GM20000 (cell line): ENCODE measurements at places on chromosomes 1 and 21.
A peak's percentile ranks its signal among the peaks of the same experiment; 100 is the strongest.

GRCh38 chr1:28965271-28965870 is 51.0 kb downstream of the EPB41 start:
- DNase-seq = no peak

DNA sequence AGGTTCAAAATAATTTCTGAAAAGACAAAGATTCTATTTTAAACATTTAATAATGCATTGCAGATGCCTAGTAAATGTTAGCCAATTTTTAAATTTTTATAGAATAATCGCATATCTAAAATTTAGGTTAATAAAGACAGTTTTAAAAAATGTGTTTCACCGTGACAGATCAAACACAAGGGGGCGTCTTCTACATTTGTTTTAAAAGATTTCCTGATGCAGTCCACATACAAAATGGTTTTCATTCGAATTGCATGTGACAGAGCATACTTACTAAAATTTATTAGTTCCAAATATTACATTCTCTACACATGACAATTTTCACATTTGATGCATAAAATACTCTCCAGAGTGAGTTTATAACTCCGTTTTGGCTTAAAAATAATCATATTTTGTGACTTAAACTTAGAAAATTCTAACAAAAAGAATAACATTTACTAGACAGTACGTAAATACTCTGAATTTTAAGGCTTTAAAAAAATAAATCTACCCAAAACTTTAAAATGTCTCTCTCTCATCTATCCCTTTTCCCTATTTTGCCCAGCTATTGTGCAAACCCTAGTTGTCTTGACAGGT is 75.5 kb downstream of the ADAMTS1 start:
- DNase-seq = no peak

DNA sequence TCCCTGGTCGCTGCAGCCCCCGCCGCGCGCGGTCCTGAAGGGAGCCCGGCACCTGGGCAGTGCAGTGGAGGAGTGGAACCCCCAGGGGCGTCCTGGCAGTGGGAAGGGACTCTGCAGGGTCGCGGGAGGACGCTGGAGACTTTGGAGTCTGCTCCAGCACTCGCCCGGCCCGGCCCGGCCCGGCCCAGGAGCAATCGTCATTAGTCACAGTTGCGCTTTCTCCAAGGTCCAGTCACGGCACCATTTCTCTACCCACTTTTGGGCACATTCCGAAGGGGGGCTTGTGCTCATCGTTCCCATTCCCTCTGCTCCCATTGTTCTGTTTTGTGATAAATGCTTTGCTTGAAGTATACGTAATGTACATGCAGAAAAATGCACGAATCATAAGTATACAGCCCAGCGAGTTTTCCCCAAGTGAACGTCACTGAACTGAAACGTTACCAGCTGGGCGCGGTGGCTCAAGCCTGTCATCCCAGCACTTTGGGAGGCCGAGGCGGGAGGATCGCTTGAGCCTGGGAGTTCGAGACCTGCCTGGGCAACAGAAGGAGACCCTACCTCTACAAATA is 999 bp downstream of the THAP3 start:
- DNase-seq = peak; percentile 41

DNA sequence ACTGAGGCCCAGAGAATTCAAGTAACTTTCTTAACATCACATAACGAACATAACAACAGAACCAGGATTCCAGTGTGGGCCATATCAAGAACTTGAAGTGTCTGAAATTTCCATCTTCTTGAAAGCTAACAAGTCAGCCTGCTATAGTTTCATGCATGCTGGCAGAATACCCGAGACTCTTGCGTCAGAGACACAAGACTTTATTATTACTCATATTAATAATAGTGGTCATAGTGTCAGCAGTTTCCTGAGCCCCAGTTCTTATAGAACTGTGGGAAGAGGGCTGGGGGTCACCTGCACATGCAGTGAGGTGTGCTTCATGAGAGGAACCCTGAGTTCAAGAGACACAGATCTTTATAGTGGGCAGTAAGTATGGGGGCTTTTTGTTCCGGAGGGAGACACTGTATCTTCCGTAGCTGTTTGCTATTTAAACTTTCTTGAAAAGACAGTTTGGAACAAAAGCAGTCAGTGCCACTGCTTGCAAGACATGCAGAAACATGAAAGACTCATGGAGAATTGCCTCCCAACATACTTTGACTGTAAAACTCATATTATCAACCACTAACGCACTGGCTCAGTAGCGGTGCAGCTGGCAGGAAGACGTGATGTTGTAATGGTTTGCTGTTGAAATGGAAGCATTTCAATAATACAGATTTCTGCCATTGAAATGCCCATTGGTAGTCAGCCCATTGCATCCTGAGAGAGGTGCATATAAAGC is 339.2 kb downstream of the ADGRL2 start:
- DNase-seq = no peak

- DNase-seq = no peak
Observed at GRCh38 chr1:85228972-85229371, 28.2 kb upstream of the SYDE2 start.

GRCh38 chr1:231801042-231801585 is 174.5 kb downstream of the DISC1 start:
- no peak for DNase-seq

GRCh38 chr1:43432907-43433306 is 20.8 kb downstream of the HYI start:
- DNase-seq = no peak

DNA sequence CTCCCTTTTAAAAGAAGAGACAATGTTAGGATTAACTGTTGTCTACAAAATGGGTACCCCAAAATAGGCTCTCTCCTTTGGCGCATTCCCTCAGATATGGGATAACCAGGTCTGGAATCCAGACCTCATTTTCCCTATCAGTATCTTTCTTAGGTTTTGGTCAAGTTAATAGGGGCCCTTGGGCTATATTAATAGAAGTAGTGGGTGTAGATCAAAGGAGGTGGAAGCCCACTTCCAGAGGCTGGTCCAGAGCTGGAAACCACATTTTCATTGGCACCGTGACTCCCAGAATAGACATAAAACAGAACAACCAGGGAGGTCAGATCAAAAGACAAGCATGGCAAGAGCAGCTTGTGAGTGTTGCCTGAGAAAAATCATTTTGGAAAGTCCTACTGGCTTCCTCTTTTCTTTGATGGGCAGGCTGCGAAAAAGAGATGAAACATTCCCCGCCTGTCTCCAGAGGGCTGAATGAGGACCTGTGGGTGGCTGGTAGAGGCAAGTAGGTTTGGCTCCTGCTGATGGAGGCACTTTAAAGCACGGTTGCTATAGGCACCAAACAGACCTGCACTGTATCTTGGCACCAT is 25.8 kb upstream of the KIF21B start:
- no peak for DNase-seq

- no peak for DNase-seq
Observed at GRCh38 chr1:61692155-61692800, 32.7 kb downstream of the TM2D1 start.

- DNase-seq = no peak
Observed at GRCh38 chr1:86273066-86273465, 116.5 kb upstream of the COL24A1 start.

- no peak for DNase-seq
Observed at GRCh38 chr1:196856053-196856452, 31.8 kb upstream of the CFHR4 start.

- no peak for DNase-seq
Observed at GRCh38 chr1:61434276-61434675, 290.7 kb downstream of the TM2D1 start.

DNA sequence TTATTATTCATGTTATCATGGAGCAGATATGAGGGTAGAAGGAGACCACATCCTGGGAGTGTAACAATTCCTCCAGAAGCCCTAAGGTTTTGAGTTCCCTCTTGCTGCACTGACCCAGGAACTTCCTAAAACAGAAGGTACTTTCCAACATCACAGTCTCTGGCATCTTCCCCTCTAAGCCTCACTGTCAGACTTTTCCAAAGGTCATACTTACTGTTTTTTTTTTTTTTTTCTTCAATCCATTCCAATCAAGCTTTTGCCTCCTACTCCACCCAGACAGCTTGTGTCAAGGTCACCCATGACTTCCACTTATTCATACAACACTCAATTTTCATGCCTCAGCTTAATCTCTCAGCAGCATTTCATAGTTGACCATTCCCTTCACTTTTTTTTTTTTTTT is 18.4 kb upstream of the UQCRHL start:
- no peak for DNase-seq

- peak; percentile 58 for DNase-seq
Observed at GRCh38 chr1:180230791-180231505, 884 bp downstream of the LHX4 start.

- no peak for DNase-seq
Observed at GRCh38 chr1:9823693-9823942, 147 bp downstream of the CLSTN1 start.

DNA sequence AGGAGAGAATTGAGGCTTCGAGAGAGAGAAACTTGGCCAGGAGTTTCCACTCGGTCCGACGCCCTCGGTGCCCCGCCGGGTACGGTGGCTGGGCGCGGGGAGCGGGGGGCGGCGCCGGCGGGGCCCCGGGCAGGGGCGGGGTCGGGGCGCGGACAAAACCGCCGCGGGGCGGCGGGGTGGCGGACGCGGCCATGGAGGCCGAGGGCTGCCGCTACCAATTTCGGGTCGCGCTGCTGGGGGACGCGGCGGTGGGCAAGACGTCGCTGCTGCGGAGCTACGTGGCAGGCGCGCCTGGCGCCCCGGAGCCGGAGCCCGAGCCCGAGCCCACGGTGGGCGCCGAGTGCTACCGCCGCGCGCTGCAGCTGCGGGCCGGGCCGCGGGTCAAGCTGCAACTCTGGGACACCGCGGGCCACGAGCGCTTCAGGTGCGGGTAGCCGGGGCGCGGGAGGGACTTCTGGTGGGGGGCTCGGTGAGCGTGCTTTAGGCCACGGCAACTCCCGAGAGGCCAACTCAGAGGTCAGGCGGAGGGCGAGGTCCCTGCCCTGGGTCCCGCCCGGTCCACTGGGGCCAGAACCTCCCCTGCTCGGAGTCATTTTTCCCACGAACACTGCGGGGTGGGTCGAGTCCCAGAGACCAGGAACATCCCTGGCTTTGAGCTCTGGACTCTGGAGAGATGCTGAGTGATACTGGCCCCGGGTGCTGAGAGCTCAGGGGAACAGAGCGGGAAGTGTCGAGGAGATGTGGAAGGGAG is 431 bp downstream of the RAB42 start:
- peak; percentile 82 for DNase-seq

DNA sequence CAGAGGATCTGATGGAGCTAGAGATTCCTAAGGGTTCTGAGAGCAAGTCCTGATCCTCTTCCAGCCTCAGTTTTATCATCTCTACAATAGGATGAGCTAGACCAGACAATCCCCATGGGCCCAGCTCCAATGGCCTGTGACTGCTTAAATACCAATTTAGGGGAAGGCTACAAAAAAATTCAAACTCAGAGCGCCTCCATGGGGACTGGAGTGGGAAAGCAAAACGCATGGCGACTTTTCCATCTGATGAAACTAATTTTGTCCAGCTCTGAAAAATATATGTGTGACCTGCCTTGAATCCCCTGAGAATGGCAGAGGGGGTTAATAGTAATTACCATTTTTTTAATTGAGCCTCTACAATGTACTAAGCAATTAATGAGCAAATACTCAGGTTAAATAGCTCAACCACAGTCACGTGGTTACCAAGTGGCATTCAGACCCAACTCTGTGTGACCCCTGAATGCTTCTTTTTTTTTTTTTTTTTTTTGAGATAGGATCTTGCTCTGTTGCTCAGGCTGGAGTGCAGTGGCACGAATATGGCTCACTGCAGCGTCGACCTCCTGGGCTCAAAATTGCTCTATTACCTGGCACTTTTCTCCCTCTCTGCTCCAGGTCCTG is 8.4 kb downstream of the EXTL1 start:
- DNase-seq = no peak

GRCh38 chr21:46108827-46109312 is 11.0 kb downstream of the COL6A2 start:
- no peak for DNase-seq

- DNase-seq = no peak
Observed at GRCh38 chr21:14012409-14012808, 198.3 kb downstream of the LIPI start.

- DNase-seq = no peak
Observed at GRCh38 chr1:232307296-232308017, 322.5 kb downstream of the SIPA1L2 start.

GRCh38 chr1:156523801-156524480 is 23.4 kb upstream of the MEF2D start:
- no peak for DNase-seq

GRCh38 chr1:187509091-187509490 is 680.3 kb downstream of the PLA2G4A start:
- no peak for DNase-seq

- no peak for DNase-seq
Observed at GRCh38 chr1:66176832-66177231, 357.1 kb upstream of the SGIP1 start.

- DNase-seq = no peak
Observed at GRCh38 chr1:51976846-51977602, 13.5 kb downstream of the RAB3B start.

- DNase-seq = no peak
Observed at GRCh38 chr1:53128401-53128800, 14.0 kb downstream of the SLC1A7 start.

DNA sequence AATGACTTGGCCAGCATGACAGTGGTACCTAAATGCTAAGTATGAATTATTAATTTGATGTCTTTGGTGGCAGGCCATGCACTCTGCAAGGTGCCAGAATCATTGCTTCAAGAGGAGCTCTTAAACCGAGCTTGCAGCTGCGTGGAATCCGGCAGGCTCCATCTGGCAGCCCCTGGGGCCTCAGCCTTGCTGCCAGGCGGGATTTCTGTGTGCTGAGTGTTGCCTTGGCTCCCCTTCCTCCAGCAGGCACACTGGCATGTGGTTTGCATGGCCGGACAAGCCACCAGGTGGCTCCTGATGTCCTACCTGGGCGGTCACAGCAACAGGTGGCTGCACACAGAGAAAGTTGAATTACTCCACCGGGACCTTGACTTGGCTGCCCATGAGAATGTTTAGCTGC is 155.4 kb downstream of the URB2 start:
- DNase-seq = no peak

DNA sequence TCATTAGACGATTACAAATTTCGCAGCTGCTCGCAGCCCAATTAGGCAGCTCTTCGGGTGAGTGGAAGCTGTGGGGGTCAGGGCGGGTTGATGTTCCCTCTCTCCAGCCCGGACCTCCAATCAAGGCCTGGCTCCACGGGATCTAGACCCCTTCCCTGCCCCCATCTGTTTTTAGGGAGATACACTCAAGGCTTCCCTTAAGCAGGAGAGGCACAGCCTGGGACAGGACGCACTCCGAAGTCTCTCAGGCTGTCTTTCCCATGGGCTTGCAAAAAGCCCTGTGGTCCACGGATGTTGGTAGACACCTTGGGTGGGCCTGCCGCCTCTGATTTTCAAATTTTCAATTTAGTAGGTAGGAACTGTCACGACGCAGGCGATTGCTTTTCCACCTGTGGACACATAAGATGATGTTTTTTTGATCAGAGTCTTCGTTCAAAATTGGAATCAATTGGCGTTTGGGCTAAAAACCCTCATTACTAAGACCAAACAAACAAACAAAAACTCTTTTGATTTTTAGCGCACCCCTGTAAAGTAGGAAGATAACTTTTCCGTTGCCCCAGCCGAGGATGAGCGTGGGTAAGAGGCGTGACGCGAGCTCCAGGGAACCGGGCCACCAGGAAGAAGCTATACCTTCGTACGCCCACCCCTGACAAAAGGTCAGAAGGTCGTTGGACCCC is 2.5 kb upstream of the LHX8 start:
- DNase-seq = no peak
